Lung microvascular endothelial cell (primary cell): ENCODE measurements at places on chromosomes 2 and 18. TPM values are rescaled to one million over a fixed set of nuclear protein-coding genes. Genes with fewer than 3 reads are reported as not detected.

- no peak for DNase-seq
Observed at GRCh38 chr18:14074187-14074586, 58.0 kb downstream of the ZNF519 start.

DNA sequence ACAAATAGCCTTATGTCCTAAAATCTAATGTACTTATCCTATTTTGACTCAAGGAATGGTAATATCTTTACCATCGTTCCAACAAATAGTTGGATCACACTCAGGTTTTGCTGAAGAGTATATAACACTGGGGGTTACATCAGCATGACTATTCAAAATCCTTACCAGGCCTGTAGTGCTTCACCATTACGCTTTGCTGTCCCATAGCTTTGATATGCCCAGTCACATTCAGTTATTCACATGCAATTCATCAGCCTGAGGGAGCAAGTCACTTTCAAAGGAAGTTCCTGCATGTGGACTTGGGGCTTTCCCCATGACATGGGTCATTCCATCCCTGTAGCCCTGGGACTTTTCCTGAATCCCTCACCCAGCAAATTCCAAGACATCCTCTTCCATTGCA is 39.6 kb downstream of the FTCDNL1 start:
- no peak for DNase-seq

DNA sequence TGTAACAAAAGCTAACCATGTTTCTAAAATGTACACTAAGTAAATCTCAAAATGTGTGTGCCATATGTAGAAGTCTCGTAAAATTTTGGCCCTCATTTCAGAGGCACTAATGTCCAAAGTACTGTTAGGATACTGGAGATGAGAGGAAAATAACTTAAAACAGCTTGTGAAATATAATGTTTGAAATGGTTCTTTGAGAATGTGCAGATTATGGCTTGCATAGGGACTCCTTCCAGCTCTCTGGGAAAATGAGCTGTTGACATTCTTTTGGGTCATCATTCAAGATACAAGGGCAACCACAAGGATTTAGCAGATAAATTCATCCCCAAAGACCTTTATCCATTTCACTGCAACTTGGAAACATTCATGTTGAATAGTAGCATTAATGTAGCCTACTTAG is 38.1 kb upstream of the OTX1 start:
- no peak for DNase-seq

DNA sequence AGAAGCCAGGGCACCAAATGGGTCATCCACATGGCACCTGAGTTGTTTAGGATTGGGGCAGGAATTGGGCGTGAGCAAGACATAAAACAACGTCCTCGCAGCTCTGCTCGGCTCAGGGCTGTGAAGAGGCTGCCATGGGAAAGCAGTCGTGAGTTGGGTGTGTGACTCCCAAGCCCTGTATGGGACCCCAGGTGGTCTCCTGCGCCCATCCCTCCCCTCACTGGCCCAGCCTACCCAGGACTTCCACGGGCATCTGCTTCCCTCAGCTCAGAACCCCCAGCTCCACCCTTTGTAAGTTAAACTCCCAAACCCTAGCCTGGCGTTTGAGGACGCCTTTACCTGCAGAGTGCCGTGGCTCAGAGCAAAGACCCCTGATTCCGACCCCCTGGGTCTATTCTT is 23.2 kb upstream of the HPCAL1 start:
- DNase-seq: no peak

The UPP2 gene
- not detected in 2 replicates for total RNA-seq

DNA sequence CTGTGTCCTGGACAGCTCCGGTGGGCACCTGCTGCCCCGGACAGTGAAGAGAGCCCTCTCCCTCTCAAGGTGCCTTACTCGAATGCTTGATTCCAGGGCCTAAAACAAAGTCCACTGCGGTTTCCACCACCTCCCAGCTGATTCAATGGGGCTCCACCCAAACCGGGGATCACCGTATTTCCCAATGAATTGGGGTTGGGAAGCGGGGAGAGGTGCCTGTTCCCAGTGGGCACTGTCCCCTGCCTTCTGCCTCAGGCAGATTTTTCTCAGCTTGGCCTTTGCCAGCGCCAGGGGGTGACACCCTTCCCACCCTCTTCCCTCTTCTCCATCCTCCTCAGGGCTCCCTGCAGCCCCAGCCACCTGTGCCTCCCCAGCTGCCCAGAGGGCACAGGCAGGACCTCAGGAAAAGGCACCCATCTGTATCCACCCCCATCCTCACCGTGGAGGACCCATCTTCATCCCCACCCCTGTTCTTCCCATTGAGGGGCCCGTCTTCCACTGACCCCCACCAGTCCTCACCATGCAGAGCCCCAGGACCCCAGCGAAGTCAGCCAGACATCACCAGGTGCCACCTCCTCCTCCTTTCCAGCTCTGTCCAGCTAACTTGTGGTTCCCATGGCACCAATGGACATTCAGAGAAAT is 66.7 kb upstream of the HPCAL1 start:
- no peak for DNase-seq

- DNase-seq: no peak
Observed at GRCh38 chr2:95171902-95172301, 6.3 kb downstream of the ZNF2 start.

DNA sequence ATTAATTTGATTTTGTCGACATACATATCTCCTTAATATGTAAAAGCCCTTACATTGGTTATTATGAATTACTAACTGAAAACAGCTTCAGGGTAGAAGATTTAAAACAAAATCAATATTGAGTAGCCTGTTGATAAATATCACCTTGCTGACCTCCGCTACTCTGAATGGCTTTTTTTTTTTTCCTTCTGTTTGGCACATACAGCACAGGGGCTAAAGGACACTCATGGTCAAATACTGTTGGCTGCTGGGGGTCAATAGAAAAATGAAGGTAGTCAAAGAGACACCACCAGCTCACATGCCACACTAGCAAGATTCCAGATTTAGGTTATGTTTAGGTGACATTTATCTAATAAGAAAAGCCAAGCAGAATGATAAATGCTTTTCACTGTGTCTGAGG is 1642.4 kb upstream of the SLC39A10 start:
- DNase-seq: no peak

The TMEM200C gene
- total RNA-seq: not detected in 2 replicates

DNA sequence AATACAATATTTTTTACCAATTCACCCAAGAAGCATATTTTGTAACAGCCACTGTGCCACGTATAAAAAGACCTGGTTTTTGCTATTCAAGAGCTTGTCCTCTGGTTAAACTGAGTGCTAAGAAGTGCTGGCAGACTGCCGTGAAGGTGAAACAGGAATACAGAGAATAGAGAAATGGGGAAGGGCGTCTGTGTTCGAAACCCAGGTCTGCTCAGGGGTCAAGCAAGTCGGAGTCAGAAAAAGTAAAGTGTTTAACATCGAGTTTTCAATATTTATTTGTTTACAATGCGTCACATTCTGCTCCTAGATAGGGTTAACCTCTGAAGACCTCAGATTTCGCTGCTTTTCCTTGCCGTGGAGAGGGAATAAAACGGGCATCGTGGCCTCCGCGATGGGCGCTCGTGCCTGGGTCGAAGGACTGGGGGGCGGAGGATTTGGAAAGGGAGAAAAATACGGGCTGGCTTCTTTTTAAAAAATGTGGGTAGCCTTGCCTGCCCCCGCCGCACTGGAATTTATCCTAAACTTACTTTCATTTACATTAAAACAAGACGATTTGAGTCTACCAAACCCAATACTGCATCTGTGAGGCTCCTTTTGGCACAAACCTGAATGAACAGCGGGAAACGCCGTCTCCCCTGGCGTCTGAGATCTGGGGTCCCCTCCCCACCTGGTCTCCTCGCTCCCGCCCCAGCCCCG is 1.1 kb upstream of the SNTG2 start:
- DNase-seq: no peak

GRCh38 chr2:88807237-88807962 is 115.9 kb downstream of the RPIA start:
- DNase-seq: no peak

DNA sequence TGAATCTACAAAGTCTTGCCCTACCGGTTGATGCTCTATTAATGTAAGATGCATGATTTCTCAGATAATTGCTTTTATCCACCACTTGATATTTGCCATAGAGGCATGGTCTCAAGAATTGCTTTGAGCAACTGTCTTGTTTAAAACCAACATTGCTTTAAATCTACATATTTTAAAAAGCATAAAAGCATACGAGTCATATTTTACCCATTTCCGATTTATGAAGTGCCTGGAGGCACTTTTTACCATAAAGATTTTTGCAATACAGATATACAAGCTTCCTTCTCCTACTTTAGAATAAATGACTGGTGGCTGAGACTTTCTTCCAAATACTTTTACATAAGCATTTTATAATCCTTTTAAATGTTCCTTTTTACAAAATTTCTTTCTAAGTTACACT is 517.6 kb downstream of the TXNL1 start:
- DNase-seq: no peak

DNA sequence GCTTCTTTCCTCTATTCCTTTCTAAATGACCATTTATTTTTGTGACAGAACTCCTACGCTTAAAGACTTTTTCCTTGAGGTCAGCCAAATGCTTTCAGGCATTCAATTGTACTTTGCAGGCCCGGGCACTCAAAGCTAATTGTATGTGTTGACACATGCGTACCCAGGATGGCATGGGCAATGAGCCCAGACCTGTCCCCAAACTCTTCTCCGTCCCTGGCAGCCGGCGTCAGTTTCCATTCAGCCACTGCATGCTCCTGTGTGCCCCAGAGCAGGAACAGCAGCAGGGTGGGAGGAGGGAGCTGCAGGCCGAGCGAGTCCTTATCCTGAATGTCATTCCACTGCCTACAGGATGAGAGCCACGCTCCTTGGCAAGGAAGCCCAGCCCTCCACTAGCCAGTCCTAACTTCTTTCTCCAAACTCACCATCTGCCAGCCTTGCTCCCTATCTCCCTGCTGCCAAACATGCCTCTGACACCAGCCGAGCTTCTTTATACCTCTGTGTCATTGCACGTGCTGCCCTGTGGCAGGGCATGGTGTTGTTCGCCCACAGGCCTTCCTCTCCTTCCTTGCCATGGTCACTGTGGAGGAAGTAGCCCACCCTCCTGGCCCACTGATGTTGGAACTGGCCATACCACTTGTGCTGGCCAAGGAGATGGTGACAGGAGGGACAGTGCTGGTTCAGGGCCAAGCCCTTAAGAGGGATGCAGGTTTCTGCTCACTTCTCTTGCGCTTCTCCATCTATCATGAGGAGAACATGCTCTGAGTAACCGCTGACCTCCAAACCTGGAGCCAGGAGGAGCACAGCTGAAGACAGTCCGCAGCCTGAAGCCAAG is 116.9 kb upstream of the FHL2 start:
- no peak for DNase-seq

The IHH gene
- total RNA-seq: not detected in 2 replicates

- DNase-seq: peak; percentile 84
Observed at GRCh38 chr2:56183643-56184499, at the start of gene CCDC85A. TSS of gene CCDC85A (plus strand) at chr2:56183990. CDS start at chr2:56184625, 635 bp downstream.

GRCh38 chr2:11764920-11765319 is 18.5 kb downstream of the LPIN1 start:
- DNase-seq: no peak

GRCh38 chr18:6271585-6271984 is 143.1 kb downstream of the L3MBTL4 start:
- no peak for DNase-seq

GRCh38 chr18:54393648-54394294 is 36.1 kb downstream of the C18orf54 start:
- no peak for DNase-seq

The PAX8 gene
- under 0.01 and 0.22 TPM in 2 replicates for total RNA-seq

The CRYBA2 gene
- total RNA-seq: not detected in 2 replicates

DNA sequence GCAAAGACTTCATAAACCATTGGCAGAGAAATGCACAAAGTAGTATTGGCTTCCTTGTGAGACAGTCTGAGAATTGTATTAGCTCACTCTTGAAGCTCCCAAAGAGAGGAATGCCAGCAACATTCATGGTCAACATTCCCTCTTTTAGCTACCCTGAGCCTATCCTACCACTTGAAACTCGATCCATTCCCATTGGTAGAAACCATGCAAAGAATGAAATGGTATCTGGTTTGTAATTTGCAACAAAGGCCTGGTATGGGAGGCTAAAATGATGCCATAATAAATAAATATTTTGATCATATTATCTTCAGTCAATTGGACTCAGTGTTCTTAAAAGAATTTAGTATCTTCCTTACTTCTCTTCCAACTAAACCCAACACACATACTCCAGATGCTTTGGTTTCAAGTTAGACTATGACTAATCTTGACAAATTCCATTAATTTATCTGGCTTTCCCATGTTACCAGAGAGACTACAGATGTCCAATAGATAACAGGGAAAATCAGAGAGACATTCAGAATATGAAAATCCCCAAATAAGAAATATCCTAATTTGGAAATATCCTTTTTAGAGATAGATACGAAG is 102.9 kb downstream of the DHRS9 start:
- DNase-seq: no peak

- no peak for DNase-seq
Observed at GRCh38 chr2:75311993-75312392, 112.7 kb upstream of the TACR1 start.

- no peak for DNase-seq
Observed at GRCh38 chr2:224929512-224929911, 112.8 kb downstream of the DOCK10 start.

GRCh38 chr18:54939361-54939917 is 19.8 kb downstream of the CCDC68 start:
- DNase-seq: no peak

DNA sequence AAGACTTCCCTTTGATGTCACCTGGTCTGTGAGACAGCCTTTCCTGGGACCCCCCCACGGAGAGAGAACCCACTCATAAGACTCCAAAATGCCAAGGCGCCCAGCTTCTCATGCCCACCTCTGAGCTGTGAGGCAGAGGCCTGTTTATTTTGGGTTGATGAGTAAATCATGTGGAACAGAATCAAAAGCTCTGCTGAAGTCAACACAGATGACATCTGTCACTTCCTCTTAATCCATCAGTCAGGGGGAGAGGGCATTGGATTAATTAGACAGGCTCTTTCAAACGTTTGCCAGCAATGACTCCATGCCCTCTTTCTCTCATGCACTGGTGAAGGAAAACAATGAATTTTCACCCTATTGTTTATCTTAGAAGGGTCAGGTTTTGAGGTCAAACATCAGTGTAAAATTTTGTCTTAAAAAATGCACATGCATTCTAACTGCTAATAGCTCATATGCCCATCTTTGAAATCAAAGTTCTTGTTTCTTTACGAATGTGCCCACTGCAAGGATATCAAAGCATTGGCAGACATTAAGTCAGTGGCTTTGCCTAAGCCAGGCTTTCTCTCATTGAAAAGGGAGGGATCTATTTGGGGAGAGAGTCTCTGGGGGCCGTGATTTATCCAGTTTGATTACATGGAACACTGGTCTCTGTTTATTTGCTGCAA is 184.1 kb downstream of the ACKR3 start:
- peak; percentile 69 for DNase-seq

- DNase-seq: peak; percentile 66
Observed at GRCh38 chr2:177165721-177166711, 46.6 kb upstream of the HNRNPA3 start.
